Right cardiac atrium (tissue), 5 donors: ENCODE measurements at places on chromosomes 13 and 19.

DNA sequence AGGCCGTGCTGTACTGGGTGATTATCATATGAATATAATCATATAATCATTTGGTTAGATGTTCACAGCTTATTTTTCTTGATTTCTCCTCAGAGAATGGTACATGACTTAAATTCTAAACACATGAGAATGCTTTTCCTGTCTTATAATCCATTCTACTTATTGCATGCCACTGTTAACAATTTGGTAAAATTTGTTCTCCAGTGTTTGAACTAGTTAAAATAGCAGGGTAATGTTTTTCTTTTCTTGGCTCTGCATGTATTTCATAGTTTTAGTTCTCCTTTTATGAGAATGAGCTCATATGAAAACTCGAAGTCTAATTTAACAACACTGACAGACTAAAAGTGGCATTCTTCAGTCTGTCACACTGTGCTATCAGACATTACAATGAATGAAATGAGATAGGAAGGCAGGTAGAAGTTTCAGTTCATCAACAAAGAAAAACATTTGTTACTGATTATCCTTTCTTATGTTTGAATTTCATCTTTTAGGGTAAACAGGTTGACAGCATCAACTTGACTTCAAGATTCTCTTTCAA is 10.2 kb downstream of the SPRYD7 start:
- DNase-seq = no peak

DNA sequence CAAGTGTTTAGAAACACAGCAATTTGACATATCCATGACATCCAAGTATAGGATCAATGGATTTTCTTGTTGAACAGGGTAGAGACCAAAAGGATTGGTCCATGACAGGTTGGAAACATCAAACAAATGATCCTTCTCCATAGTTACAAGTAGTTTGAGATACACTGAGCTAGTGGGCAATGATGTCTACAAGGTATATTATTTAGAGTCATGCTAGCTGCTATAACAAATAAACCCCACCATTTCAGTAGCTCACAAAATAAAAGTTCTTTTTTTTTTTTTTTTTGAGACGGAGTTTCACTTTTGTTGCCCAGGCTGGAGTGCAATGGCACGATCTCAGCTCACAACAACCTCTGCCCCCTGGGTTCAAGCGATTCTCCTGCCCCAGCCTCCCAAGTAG is 4.9 kb upstream of the HAUS5 start:
- DNase-seq = no peak

DNA sequence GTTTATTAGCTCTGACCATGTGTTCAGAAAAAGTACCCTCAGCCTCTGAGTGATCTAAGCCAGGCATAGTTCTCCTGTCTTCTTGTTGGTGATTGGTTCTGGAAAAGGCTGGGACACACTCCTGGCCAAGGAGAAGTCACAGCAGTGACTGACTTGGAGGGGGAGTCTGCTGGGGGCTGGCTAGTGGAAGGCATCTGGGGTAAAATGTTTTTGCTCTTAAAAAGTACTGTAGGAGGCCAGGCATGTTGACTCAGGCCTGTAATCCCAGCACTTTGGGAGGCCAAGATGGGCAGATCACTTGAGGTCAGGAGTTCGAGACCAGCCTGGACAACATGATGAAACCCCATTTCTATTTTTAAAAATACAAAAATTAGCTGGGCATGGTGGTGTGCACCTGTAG is 21.7 kb downstream of the FAM187B start:
- DNase-seq = no peak

DNA sequence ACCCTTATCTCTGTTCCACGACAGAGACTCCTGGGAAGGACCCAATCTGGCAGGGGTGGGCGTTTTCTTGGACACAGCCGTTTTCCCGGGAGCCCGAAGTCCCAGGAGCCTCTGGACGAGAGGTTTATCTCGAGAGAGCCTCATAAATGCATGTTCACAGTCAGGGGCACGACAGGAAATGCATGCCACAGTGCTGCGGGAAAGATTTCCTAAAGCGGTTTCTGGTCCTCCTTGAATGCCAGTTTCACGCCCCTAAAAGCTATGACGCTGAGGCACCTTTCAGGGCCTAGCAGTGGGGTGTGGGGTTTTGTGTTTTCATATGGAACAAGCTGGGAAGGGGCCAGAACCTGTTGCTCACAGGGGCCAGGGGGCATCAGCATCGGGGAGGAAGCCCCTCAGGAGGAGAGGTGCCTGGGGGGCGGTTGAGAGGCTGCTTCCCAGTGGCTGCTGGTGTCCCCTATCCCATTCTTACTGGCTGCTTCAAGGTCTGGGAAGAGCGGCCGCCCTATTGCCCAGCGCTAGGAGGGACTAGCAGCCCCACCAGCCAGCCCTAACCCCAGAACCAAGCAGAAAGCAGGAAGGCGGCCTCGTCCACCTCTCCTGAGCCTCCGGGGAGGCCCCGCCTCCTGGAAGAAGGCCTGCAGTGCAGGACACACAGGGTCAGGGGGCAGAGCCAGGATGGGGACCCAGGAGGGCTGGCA is 157.0 kb downstream of the KDM4B start:
- no peak for DNase-seq

DNA sequence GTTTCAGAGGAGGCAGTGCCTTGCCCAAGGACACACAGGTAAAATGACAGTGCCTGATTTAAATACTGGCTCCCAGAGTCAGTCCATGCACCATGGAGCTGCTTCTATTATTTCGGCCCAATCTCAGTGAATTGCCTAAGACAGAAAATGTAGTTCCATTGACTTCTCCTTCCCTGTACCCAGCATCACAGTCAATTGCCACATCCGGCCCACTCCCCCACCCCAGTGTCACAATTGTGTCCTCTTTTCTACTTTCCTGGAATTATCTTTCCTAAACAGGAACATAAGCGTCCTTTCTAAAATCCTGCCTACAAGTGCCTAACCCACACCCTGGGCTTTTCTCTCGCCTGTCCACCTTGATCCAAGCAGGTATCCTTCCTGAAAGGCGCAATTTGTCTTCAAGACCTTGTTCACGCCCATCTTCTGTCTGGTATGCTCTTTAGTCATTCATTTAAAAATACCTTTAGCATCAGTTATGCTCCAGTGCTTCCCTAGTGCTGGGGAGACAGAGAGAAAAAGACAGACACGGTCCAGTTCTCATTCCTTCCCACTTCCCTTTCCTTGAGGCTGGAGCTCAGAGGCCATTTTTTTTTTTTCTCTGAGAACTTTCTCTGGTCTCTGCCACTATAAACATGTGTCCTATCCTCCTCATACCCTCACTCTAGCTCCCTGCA is 411.4 kb downstream of the LIG4 start:
- no peak for DNase-seq

DNA sequence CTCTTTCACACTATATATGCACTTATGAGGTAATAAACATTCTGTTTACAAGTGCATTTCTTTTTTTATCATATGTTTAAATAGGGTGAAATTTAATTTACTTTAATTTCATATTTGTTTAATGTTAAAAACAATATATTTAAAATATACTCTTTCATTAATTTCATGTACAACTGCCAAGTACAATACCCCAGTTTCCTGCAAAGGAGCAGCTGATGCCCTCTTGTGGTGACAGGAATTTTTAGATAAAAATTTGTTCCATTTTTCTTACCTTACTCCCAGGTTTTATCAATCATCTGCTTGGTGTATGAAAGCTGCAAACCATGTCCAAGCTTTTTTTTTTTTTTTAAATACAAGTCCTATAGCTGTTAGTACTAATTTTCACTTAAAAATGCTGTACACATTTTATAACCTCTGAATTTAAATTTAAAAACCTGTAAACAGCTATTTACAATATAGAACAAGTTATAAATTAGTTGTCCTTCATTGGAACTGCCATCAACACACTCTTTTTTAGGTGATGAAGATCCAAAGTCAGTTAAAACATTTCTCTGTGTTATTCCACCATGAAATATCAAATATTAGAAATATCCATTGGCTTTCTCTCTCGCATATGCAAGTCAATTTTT is 4.9 kb downstream of the PCDH20 start:
- DNase-seq = no peak

DNA sequence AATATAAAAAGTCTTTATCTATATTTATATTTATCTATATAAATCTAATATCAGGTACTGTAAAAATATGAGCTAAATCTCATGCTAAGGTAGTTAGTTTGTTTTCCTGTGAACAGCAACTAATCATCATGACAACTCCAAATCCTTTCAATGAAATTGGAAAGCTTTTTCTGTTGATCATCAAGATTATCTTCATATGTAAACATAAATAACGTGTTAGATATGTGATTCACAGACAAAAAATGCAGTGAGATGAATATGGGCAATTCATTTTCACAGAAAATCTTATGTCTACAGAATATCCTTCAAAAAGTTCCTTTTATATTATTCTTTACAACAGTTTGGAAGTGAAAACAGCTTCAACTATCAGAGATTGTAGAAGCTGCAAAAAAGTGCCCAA is 41.7 kb upstream of the EEF1AKMT1 start:
- DNase-seq = no peak
